ENCODE measurements at places on chromosomes 4 and X.

GRCh38 chrX:49066690-49067089, 7.1 kb downstream of the PRAF2 start:
- DNase-seq, result no peak

GRCh38 chrX:147920161-147920666, 8.5 kb downstream of the FMR1 start:
- no peak for DNase-seq

DNA sequence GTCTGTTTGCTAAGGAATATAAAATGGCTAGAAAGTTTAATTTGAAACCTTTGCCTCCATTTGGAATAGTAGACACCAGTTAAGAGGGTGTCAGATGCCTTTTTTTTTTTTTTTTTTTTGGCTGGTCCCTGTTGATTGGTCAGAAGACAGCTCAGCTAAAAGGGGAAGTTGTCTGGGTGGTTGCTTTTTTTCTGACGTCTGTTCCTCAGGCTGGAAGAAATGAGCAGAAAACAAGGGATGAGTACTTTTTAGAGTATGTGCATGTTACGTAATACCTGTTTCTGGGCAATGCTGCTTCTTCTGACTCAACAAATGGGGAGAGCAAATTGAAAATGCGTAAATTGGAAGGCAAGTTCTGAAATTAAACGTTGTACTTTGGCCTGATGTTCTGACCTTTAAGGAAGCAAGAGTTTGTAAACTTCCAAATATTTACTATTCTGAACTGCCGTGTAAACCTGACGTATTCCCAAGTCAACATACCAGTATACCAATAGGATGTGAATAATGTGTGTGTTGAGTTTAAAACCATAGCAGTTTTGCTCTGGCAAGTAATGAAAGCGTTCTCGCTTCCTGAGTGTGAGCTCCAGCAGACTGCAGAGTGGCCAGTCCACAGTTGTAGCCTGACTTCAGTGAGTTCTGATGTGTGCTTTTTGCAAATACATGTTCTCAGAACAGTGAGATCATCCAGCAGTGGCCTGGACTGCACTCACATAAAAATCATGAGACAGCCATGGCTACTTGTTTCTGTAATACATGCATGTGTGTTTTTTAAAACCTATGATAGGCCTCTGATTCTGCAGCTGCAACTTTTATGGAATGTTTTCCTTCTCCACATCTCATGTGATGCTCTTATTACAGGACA, 1.7 kb downstream of the SAT1 start:
- DNase-seq, result peak; percentile 83

DNA sequence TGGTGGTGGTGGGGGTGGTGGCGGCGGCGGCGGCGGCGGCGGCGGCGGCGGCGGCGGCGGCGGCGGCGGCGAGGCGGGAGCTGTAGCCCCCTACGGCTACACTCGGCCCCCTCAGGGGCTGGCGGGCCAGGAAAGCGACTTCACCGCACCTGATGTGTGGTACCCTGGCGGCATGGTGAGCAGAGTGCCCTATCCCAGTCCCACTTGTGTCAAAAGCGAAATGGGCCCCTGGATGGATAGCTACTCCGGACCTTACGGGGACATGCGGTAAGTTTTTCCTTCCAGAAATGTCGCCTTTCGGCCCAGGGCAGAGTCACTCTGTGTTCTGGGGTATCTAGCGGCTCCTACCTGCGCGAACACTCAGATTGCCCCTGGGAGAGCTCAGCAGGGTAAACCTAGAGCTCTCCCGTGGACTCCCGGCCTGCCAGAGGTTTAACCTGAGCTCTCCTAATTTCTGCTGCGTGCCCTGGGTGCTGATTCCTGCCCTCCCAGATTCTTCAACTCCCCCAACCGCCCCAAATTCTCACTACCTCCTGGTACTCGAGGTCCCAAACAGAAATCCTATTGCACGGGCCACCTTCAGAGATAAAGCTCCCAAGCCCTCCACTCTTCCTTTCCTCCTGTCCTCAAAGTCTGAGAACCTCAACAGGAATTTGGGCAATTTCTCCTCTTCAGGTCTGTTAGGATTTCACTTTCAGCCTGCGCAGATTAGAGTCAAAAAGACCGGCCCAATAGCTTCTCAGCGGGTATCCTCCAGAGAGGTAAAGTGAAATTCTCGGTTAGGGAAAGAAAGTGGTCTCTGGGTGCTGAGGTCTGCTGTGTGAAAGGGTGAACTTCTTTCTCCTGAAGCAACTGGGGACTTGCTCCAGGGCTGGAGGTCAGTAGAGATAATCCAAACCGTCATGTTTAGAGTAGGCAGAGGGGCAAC, 2.9 kb downstream of the AR start:
- no peak for DNase-seq

DNA sequence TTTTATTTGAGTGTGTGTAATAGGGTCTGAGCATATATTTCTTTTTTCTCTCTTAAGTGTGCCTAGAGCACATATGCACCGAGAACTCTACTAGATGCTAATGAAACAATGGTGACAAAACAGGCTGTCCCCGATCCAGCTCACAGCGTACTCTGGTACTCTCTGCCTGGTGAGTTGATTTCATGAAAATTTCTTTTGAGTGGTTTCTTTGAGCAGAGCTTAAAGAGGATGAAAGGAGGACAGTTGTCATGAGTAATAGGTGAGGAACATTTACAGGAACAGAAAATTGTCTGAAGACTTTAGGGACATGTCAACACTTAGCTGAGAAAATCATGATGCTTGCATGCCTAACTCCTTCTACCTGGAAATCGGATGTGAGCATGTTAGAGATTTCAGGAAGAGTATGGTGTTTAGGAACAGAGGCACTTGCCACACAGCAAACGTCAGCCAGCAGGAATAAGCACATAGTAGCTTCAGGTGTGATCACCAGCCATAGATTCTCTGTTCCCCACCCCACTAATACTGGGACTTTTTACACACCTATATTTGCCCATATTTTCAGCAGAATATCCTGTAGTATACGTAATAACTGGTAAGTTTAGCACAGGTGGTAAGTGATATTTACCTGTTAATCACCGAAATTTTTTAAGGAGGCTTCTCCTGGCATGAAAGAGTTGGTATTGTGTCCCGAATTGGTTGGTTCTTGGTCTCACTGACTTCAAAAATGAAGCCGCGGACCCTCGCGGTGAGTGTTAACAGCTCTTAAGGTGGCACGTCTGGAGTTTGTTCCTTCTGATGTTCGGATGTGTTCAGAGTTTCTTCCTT, 111.1 kb downstream of the ZNF330 start:
- no peak for DNase-seq

DNA sequence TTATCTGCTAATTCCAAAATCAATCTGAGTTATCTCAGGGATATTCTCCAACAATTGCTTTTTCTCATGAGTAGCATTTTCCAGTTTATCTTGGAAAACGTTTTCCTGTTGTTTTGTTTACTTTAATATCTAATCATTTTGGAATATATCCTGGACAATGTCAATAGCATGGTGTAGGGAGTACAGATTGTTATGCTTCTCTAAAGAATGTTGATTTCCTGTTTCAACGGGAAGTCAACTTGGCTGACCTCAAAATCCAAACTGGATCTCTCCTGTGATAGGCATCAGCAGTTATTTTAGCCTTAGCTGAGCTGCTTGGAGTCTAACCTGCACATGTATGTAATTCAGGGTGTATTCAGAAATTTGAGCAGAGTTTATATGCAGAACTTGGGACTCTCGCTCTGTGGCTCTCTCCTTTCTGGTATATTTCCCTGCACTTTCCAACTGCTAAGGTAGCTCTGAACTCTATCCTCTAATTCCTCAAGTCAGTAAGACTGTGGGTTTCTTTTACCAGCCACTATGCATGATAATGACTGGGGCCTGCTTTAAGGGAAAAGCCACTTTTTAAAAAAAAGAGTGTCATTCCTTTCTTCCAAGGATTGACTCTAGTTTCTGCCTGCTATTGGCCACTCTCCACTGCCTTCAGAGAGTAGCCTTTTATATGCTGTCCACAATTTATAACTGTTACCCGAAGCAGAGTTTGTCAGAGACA, 7.7 kb downstream of the PRSS48 start:
- DNase-seq, result no peak

DNA sequence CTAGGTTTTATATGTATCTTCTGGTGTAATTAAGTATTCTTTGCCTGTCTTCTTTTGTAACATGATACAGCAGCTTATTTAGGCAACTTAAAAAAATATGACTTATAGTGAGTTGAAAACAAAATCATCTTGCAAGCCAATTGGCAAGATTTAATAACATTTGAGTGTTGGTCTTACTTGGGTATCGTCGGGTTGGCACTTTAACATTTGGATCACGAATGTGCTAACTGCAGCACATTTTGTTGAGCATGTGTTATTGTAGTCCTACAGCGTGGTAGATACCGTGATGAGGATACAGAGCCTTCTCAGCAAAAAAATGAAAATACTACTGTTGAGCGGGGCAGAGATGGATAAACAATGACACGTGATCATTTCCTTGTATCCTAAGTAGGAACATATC, 295.3 kb downstream of the ARHGAP10 start:
- no peak for DNase-seq

- peak; percentile 58 for DNase-seq
Observed at GRCh38 chrX:9148615-9149399, 114.9 kb upstream of the FAM9B start.

- DNase-seq, result no peak
Observed at GRCh38 chrX:50680990-50681389, 133.0 kb downstream of the SHROOM4 start.

DNA sequence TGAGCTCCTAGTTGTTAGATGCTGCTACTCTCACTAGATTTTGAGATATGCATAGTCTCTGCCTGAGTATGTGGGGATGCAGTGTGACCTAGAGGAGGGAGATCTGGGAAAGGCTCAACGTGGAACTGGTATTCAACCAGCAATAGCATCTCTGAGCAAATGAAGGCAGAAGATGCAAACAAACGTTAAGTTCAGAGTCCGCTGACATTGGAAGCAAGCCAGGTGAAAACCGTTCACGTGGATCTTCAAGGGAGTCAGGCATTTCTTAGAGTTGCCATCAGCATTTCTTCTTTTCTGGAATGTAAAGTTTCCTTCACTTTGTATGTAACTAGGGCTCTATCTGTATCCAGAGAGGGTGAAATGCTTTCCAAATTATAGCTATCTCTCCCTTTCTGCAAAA, 59.9 kb downstream of the C4orf51 start:
- peak; percentile 56 for DNase-seq

- peak; percentile 26 for DNase-seq
Observed at GRCh38 chrX:22097012-22097694, 65.0 kb downstream of the PHEX start.

GRCh38 chrX:45445745-45446412, 245.2 kb upstream of the DIPK2B start:
- DNase-seq, result peak; percentile 84

- DNase-seq, result peak; percentile 93
Observed at GRCh38 chr4:1347410-1347864, 429 bp downstream of the UVSSA start.

DNA sequence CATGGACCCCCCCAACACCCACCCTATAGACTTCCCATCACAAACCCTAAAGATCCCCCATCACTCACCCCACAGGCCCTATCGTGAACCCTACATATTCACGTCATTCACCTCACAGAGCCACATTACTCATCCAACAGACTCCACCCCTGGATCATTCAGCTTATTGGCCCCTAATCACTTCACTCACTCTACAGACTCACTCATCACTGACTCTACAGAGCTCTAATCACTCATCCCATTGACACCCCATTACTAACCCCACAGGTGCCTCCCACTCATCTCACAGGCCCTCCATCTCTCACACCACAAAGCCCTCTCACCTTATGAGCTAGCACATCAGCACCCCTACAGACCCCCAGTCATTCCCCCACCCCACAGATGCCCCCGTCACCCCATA, 6.3 kb upstream of the TBC1D25 start:
- DNase-seq, result no peak

DNA sequence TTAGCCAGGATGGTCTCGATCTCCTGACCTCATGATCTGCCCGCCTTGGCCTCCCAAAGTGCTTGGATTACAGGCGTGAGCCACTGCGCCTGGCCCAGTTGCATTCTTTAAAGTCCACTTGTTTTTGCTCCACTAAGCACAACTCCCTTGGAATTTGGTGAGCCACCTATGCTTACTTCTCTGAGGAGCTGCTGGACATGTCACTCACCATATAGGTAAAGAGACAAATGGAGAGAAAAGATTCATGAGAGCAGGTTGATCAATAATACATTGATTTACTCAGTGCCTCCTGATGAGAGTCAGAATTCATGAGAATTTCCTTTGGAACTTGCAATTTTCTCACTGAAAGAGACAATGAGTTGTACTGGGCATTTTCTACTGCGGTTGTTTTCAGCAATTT, 48.2 kb downstream of the USP26 start:
- no peak for DNase-seq

DNA sequence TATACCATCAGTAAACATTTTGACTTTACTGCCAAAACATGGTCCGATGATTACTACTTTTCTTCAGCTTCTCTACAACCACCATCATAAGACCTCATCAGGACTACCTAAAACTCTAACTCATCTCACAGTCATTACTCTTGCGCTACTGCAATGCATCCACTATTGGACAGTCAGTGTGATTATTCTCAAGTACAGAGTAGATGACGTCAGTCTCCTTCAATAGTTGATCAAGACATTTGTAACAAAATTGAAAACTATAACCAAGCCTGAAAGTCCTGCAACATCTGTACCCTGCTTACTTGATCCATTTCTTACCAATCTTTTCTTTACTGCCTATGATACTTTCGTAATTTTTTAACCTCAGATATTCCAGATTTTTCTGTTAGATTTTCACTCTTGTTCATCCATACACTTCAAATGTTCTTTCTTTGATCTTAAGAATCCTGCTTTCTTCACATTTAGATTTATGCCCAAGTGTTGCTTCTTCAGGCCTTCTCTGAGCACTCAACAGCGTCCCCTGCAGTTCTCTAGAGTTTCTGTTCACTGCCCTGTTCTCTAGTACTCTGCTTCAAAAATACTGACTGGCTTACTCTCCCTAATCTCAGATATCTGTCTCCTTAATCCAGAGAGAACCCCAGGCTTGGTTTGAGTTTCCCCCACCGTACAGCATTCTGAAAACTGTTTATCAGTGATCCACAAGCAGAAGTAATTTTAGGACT, 1517.6 kb downstream of the STIM2 start:
- DNase-seq, result no peak

DNA sequence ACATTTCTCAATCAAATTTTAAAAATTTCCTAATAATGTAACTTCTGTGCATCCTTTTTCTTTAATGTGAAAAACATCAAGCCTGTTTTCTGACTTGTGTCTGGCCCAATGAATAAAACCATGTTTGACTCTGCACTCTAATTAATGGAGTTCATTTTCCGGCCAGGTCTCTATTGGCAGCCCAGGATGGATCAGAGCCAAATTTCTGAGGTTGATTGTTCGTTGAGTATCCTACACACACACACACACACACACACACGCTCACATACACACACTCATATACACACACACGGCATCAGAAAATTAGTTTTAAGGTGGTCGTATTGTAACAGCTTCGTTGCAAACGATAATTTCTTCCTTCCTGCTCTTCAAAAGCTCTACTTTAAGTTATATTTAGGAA, 28.9 kb upstream of the TLL1 start:
- DNase-seq, result no peak

GRCh38 chrX:70656304-70656703, 211.7 kb downstream of the DLG3 start:
- DNase-seq, result no peak

GRCh38 chrX:115581759-115582615, 21.0 kb downstream of the PLS3 start:
- no peak for DNase-seq

GRCh38 chr4:101621120-101621519, 169.4 kb upstream of the BANK1 start:
- DNase-seq, result peak; percentile 76

GRCh38 chrX:11129534-11130105, 18.5 kb downstream of the HCCS start:
- no peak for DNase-seq

- DNase-seq, result peak; percentile 53
Observed at GRCh38 chr4:98517218-98518021, 141.0 kb downstream of the TSPAN5 start.

GRCh38 chrX:46325312-46325877, 219.8 kb downstream of the ZNF674 start:
- peak; percentile 63 for DNase-seq
